ENCODE measurements at places on chromosomes 13 and 19.

DNA sequence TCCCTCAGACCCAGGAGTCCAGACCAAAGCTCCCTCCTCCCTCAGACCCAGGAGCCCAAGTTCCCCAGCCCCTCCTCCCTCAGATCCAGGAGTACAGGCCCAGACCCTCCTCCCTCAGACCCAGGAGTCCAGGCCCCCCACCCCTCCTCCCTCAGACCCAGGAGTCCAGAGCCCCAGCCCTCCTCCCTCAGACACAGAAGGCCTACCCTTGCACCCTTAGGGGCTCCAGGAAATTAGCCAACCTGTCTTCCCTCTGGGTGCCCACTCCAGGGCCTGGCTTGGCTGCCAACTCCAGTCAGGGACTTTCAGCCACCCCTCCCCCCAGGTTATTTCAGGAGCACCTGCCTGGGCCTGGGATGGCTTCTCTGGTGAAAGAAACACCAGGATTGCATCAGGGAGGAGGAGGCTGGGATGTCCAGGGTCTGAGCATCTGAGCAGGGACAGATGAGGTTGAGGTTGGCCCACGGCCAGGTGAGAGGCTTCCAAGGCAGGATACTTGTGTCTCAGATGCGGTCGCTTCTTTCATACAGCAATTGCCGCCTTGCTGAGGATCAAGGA, at the start of gene FGF21:
TSS of gene FGF21 (plus strand) at position 441 of the 558 bp plus-strand sequence. CDS start 713 bp downstream, outside the sequence.
- no peak for DNase-seq

GRCh38 chr19:16586991-16587832, 15.0 kb upstream of the SLC35E1 start:
- no peak for DNase-seq

- DNase-seq: no peak
Observed at GRCh38 chr13:66657165-66657881, 572.8 kb downstream of the PCDH9 start.

- DNase-seq: no peak
Observed at GRCh38 chr19:3649888-3650287, 23.3 kb upstream of the CACTIN start.

GRCh38 chr13:33052506-33053280, 36.5 kb downstream of the KL start:
- no peak for DNase-seq

DNA sequence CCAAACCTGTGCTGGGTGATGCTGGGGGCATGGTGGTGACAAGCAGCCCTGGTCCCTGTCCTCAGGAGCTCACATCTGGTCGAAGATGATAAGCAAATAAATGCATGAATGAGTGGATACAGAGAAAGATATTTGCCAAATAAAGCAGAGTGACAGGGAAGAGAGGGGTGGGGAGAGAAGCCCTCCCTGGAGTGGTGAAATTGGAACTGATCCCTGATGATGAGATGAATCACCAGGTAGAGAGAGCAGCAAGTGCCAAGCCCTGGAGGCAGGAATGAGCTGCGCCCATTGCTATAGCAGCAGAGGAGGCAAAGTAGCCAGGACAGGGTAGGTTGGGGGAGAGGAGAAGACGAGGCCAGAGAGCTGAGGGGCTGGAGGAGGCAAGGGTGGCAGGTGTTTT, 13.7 kb downstream of the FXYD5 start:
- DNase-seq: no peak

DNA sequence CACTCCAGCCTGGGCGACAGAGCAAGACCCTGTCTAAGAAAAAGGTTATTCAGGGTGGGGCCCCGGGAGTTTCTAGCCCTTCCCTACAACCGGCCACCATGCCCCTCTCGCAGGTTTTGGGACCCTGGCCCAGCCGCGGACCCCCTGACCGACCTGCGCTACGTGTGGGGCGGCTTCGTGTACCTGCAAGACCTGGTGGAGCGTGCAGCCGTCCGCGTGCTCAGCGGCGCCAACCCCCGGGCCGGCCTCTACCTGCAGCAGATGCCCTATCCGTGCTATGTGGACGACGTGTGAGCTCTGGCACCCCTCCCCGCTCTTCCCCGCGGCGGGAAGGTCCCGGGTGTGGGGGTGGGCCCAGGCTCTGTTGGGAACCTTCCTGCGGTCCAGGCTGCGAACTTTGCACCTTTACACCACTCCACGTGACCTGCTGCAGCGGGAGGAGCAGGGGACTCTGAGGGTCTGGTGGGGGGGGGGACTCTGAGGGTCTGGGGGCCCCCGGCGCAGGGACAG, 6.3 kb downstream of the ABCA7 start:
- no peak for DNase-seq

DNA sequence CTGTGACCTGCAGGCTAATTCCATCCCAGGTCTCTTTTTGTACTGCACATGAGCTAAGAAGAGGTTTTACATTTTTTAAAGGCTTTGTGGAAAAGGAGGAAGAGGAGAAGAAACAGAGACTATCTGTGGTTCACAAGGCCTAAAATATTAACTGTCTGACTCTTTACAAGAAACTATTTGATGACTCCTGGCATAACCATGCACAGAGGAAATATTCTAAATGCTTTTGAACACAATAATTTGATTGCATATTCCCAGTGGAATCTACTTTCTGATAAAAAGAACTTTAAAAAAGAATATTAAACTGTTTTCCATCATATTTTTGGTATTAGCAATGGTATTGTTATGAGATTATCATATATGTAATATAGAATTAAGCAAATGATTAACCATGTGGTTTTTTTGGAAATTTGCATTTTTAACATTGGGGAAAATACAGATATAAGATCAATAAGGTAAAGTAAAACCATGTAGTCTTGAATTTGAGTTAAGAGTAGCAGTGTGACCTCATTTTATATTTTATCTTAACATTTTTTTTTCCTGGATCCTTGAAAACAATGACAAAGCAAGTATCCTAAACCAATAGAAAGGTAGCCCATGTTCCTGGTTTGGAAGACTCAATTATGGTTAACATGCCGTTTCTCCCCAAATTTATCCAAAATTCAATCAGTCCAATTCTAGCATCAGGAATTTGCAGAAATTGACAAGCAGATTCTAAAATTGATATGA, 251.0 kb downstream of the UQCRFS1 start:
- DNase-seq: no peak

GRCh38 chr13:51147732-51148131, 36.7 kb upstream of the C13orf42 start:
- no peak for DNase-seq

GRCh38 chr19:28609091-28609755, 603.7 kb downstream of the UQCRFS1 start:
- no peak for DNase-seq

DNA sequence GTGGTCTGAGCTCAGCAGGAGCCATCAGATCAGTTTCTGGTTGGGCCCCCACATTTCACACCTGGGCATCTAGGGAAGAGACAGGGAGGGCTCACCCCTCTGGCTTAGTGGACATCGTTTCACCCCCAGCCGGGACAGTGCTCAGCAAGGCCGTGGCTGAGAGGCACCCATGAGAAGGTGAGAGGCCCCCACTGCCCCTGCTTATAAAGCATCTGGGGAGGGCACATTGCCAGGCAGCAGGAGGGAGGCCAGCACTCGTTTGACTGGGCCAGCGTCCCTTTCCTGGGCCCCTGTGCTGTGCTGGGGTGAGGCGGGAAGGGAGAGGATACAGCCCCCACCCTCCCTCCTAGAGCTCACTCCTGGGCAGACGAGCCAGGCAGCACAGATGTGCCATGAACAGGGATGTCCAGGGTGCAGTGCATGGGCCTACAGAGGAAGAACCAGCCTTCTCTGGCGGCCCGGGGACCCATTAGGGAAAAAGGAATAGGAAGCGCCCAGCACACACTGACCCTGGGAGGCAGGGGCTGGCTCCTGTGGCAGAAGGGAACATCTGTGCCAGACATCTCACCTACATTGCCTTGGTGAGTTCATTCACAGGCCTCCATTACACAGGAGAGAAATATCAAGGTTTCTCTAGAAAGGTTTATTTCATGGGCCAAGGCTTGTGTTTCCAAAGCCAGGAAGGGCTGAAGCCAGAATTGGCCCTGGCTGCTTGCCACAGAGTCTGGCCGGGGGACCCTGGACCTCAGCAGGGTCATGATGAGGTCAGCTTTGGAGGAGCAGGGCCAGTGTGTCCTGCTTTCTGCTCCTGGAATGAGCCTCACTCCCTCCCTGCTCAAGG, 7.7 kb downstream of the AP1M1 start:
- no peak for DNase-seq

GRCh38 chr13:78650717-78651083, 8.3 kb downstream of the OBI1 start:
- no peak for DNase-seq

Data from H1 (cell line).